ENCODE measurements at places on chromosomes 7 and 10.

GRCh38 chr10:125742465-125742864 is 23.0 kb downstream of the EDRF1 start:
- DNase-seq, result no peak

- DNase-seq, result no peak
Measured at GRCh38 chr10:72756674-72757385, 64.9 kb downstream of the MCU start.

GRCh38 chr10:23370106-23370505 is 25.5 kb upstream of the C10orf67 start:
- DNase-seq, result no peak

GRCh38 chr10:22458272-22459038 is 113.2 kb downstream of the SPAG6 start:
- no peak for DNase-seq

DNA sequence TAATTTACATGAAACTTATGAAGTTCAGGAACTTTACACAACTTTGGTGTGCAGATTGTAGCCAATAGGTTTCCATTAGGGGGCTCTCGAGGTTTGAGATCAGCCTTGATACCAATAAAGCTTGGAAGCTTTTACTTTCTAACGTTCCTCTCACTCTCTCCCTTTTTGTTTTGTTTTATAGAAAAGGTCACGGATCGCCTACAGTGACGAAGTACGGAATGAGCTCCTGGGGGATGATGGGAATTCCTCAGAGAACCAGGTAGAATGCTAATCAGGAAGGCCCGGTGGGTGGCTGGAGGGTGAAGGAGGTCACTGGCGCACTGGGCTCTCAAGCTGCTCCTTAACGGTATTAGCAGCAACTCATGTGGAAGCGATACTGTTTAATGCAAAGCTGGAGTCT is 79.9 kb downstream of the VTI1A start:
- no peak for DNase-seq

DNA sequence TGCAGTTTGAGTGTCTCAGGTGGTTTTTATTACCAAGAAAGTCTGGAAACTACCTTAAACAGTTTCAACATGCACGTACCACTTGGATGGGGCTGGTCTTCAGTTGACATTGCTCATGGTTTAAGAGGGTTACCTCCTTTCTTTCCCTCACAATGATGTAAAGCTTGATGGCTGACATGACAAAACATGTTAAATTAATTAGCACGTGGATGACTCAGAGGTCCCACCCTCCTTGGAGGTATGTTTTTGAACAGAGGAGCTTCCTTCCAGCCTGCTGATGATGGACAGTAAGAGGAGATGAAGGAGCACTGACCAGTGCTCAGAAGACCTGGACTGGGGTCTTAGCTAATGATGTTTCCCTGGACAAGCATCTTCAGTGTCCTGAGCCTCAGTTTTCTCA is 322.3 kb upstream of the PODXL start:
- DNase-seq, result no peak

DNA sequence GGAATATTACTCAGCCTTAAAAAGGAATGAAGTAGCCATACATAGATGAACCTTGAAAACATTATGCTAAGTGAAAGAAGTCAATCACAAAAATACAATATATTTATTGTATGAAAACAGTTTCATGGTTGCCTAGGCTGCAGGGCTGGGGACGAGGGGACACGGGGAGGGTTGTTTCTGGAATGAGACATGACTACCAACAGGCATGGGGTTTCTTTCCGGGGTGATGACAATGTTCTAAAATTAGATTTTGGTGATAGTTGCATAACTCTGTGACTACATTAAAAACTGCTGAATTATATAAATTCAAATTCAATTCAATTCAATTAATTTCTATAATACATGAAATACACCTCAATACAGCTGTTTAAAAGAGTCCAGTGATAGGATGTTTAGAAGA is 88.0 kb downstream of the ARHGAP22 start:
- no peak for DNase-seq

GRCh38 chr7:4159154-4159501 is 523.0 kb upstream of the FOXK1 start:
- DNase-seq, result no peak

- DNase-seq, result no peak
Measured at GRCh38 chr7:87448388-87448787, 27.1 kb downstream of the ABCB4 start.

DNA sequence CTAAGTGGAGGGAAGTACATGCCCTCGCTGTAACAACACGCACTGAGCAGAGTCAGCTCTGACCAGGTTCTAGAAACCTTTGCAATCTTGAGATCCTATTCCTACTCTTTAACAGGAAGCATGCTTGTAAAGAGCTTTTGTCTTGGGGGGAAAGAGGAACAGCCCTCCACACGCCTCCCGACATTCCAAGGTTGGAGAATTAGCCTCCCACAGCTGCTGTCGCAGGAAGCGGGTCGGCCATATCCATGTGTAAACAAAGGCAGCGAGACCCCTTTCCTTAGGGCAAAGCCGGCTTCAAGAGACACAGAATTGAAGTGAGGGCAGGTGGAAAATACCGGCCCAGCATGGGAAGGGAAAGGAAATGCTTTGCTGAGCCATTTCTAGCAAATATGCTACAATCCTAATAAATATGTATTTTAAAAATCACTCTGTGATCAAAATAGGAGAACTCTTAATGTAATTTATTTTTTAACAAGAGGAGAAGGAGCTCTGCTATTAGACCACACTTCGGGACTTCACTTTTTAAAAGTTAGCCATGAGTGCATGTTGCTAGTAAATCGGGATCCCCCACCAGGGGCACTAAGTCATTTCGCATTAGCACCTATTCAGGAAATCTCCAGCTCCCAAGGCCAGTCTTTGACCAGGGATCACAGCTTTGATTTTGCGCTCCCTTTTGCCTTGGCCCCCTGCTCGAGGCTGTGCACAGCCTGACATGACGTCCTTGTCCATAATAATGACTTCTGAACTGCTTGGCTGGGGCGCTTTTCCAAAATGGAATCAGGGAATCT is 55.9 kb downstream of the FAM204A start:
- no peak for DNase-seq

GRCh38 chr10:110368556-110368955 is 63.8 kb upstream of the SMNDC1 start:
- DNase-seq, result no peak
